NCI-H2081 (cell line): ENCODE measurements at places on chromosomes 6 and 20.

DNA sequence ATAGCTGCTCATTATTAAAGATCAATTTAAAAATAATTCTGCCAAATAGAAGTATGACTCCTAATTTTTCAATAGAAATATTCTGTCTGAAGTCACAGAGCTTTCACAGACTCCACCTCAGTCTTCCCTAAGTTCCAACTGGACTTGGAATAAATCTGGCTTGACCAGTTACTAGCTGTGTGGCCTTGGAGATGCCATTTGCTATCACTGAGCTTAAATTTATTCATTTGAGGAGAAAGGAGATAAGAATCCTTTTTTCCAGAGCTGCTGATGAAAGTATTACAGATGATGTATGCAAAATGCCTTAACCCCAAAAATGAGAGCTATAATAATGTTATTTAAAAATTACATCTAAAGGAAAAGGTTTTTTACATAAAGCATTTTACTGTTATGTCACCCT is 125.0 kb downstream of the GJA1 start:
- DNase-seq: no peak

DNA sequence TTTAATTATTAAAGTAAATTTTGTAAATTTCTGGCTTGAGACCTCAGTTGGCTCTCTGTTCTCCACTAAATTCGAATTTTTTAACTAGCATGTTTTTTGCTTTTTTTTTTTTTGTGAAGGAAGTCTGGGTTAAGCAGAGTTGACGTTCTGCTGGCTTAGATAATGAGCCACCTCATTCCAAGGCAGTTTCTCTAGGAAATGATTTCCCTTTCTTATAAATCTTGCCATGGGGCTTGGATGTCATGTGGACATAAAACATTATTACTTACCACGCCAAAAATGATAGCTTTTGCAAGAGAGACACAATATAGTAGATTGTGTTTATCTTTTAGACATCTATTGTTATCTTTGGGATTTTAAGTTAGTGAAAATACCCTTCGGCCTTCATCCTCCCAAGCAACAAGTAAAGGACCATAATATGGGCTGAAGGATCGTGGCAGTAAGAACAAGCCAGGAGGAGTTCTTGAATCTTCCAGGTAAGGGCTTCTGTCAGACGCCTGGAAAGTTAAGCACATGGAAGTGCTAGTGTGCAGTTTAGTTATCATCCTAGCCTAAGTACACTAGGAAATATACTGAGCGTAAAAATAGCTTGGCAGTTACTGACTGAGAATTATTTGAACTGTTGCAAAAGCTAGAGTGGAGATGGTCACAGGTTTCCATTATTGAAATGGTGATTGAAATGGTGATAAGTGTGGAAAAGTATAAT is 30.7 kb downstream of the ADGRG6 start:
- DNase-seq: no peak

- no peak for DNase-seq
Measured at GRCh38 chr6:166411721-166412151, 29.0 kb upstream of the MPC1 start.

DNA sequence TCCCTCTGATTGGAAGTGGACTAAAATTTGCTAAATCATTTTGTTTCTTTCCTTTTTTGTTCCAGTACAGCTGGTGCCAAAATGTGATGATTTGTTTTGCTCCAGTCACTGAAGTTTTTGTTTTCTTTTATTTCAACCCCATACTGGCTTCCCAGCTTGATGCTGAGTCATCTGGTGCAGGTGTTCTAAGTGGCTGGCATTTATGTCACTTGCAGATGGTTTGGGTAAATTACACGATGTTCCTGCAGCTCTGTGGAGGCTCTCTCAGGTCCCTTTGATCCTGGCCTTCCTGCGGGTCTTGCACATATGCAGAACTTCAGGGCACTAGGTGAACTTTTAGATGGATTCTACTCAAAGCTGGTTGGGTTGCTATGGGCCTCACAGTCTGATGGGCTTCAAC is 577.7 kb downstream of the HAO1 start:
- DNase-seq: peak; percentile 77

- no peak for DNase-seq
Measured at GRCh38 chr6:30743099-30744053, 889 bp upstream of the FLOT1 start.

- DNase-seq: peak; percentile 78
Measured at GRCh38 chr6:170279977-170280688, 10.7 kb downstream of the DLL1 start.

GRCh38 chr6:114075777-114076176 is 104.8 kb upstream of the HDAC2 start:
- no peak for DNase-seq

DNA sequence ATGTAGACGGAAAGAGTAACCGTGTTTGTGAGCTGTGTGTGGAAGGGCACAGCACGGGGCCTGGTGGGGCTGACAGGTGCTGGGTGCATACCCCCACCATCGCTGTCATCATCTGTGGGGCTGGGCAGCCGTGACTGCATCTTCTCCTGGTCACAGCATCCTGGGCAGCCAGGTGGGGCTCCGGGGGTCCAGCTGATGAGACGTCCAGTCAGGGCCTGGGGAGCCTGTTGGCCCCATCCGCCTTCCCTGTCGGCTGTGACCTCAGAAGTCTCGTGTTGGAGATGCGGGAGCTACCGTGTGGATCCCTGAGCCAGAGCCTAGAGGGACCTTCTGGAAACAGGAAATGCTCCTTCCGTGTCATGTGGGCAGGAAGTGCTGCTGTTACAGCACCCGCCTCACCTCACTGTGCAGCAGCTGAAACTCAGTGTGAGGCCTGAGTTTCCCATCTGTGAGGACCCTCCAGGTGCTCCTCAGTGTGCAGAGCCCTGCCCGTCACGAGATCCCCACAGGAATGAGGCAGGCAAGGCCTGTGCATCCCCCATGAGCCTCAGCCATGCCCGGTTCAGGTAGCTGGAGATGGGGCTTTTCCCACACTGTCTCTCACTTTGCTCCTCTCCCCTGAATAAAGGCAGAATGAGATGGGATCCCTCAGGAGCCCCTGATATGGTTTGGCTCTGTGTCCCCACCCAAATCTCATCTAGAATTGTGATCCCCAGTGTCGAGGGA is 108.7 kb downstream of the ERMARD start:
- no peak for DNase-seq

DNA sequence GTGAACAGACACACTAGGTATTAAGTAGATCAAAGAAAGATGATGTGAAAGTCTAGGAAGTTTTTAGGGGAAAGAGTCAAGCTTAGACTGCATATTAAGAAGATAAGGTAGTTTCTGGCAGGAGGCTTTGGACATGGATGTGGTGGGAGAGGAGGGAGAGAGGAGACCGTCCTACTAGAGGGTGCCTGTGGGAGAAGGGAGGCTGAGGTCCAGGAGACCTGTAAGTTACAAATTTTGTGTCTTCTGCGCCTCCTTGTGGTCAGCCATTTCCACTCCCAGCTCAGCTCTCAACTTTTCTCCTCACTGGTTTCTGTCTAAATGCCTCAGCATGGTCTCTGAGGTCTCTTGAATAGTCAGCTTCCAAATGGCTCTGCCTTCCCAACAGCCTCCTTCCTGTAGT is 193.5 kb downstream of the UNC5CL start:
- peak; percentile 28 for DNase-seq

GRCh38 chr20:53918949-53919361 is 151.4 kb downstream of the BCAS1 start:
- DNase-seq: no peak

DNA sequence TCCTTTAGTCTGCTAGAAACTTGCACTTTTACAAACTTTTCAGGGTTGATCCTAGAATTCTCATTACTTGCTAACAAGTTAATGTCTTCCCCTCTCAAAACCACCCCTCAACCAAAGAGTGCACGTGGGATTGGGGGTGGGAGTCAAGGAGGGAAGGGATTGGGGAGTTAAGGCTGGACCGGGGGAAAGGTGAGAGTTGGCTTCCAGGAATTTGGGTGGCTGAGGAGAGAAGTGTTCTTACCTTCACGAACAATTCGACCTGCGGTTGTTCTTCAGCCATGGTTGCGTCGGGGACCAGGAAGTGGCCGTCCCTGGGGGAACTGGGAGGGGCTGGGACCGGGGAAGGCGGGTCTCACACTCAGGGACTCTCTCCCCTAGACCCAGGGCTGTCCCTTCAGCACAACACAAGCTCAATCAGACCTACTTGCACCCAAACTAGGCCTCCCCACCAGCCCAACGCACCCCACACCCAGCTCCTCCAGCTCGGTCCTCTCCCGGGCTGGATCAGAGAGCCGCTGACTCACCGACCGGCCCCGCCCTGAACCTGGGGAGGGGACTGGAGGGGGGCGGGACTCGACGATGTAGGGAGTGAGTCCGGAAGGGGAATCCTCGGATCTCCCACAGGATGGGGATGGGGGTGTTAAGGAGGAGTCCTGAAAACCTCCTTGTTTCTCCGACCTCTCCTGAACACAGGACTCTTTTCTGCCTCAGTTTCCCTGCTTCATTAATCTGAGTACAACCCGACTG is at the start of gene CLIC1:
Gene CLIC1 (minus strand): TSS at position 510 of the 747 bp plus-strand sequence. CDS start 230 bp downstream, at position 280.
- DNase-seq: peak; percentile 79

DNA sequence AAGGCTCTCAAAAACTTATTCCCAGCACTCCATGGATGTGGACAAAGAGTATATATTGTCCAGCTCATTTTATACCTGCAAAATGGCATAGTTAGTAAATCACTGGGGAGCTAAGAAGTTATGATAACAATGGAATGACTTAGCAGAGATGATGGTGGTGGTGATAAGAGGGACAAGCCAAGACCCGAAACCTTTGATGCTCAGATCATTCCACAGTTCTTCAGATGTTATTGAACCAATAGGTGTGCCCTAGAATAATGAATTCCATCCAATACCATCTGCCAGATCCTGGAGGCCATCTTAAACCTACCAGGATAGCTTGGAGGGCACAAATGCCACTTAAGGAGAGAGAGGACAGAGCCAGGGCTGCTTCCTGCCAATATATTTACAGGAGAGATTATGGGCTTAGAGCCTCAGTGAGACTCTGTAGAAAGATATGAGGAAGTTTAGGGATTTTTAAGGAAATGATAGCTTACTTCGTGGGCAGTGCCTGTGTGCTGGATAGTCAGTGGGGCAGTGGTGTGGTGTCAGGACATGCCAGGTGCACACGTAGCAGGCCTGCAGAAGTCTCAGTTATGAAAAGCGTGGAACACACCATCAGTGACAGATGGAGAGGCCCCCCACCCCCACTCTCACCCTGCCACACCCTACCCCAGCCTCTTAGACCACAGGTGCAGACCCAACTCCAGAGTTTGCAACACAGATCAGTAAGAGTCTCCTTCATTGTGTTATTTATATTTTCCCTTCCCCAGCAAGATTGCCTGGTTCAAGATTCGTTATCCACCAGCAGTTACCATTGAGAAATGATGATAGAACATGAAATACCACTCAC is 209.7 kb upstream of the SUPT3H start:
- DNase-seq: no peak

GRCh38 chr20:4476903-4477500 is 244.7 kb upstream of the PRND start:
- no peak for DNase-seq

- peak; percentile 58 for DNase-seq
Measured at GRCh38 chr6:33700391-33701050, 11.0 kb downstream of the UQCC2 start.

DNA sequence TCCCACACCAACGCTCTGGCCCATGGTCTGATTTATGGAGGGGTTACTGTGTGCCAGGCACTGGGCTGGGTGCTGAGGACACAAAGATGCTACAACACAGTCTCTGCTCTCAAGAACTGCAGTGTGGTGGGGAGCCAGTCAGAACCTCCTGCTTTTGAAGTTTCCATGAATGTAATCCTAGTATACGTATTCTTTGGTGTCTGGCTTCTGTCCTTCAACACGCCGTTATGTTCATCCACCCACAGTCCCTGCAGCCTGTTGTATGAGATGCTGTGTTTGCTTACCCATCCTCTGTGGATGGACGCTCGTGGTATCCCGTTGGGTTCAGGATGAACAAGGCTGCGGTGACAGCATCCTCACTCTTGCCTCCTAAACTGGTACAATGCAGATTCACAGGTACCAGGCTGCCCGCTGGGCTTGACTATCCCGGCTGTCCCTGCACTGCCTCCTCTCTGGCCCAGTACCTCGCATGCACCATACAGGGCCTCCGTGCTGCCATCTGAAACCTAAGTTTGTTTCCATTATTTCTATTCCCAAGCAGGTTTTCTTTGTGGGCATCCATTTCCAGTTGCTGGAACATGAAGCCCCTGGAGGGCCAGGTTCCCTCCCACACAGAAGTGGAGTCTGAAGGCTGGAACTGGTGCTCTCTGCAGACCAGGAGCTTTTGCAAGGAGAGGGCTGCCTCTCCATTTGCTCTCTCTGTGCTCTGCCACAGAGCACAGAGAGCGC is 364.5 kb downstream of the ZFAND3 start:
- no peak for DNase-seq

DNA sequence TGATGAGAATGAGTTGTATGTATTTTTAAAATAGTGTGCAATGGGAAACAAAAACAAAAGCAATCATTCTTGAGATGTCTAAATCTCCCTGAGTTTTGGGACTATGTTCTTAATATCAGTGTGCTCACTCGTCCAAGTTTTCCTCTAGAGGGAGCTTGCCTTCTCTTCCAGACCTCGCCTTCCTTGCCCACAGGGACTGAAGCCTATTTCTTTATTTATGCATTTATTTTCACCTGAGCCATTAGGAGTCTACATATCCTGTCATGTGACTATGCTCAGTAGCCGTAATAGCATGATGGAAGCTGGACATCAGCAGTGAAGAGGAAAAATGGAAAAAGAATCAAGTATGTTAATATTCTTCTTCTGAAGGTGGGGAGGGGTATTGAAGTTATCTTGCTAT is 131.2 kb downstream of the SH3BGRL2 start:
- DNase-seq: peak; percentile 11

DNA sequence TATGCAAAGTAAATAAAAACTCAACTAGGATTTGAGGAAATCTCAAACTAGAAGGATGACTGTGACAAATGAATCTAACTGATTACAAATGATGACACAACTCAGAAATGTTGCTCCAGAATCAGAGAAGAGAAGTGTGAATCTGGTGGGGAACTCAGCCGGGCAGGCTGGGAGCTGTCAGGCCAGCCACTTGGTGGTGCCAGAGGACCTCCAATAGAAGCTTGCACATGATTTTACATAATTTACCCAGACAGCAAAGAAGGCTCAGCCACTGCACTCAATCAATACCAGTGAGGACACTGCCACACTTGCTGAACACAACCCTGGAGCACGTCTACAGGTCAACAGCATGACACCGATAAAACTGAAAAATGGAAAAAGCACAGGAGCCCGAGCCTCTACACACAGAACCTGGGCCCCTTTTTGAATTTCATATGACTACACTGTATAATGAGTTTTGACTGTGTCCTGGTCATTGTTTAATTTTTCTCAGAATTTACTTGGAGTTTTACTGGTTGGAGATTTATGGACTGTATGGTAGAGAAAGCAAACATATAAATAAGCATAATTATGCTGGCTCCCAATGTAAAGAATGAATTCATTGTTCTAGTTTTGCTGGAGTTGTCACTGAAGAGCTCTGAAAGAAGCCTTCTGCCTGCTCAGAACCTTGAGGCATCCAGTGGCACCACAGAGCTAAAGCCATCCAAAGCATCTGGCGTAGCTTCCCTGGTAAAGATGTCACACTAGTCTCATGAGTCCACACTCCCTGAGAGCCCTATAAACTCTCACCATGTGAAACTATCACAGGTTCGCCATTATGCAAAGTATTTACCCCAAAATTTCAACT is 296.5 kb downstream of the THBS2 start:
- DNase-seq: peak; percentile 55

GRCh38 chr20:53040693-53041589 is 68.8 kb downstream of the TSHZ2 start:
- peak; percentile 94 for DNase-seq
